ENCODE measurements at places on chromosomes 7 and 10.

- no peak for DNase-seq
Observed at GRCh38 chr7:149680331-149681025, 92.9 kb downstream of the ZNF467 start.

GRCh38 chr7:36663481-36663880 lies 60.8 kb downstream of the AOAH start:
- DNase-seq, result no peak

DNA sequence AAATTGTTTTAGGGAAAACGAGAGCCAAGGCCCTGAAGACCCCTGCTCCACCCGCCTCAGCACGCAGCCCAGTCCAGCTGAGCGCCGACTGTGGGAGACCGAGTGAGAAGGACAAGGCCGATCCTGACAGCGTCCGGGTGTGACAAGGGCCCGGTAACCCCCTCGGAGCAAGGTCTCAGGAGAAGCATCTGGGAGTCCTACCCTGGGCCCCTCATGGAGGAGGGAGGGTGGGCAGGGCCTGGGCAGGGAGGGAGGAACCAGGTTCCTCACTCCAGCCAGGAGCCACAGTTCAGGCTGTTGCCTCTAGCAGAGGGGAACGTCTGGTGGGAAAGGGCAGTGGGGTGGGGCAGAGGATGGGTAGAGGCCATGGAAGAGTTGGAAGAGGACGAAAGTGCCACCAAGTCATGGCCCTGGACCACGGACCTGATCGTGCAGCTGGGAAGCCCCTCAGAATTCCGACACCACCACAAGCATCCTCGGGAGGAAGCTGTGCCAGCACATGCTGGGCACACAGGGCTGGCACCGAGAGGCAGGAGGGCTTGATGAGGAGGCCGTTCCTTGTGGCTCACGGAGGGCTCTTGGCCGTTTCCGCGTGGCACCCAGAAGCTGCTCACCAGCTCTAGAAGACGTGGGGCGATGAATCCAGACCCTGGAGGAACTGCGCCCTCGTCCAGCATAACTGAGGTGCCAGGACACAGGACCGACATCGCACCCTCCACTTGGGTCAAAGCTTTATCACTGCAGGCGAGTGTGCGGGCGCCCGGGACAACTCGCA lies 2.2 kb upstream of the KNDC1 start:
- DNase-seq, result no peak

DNA sequence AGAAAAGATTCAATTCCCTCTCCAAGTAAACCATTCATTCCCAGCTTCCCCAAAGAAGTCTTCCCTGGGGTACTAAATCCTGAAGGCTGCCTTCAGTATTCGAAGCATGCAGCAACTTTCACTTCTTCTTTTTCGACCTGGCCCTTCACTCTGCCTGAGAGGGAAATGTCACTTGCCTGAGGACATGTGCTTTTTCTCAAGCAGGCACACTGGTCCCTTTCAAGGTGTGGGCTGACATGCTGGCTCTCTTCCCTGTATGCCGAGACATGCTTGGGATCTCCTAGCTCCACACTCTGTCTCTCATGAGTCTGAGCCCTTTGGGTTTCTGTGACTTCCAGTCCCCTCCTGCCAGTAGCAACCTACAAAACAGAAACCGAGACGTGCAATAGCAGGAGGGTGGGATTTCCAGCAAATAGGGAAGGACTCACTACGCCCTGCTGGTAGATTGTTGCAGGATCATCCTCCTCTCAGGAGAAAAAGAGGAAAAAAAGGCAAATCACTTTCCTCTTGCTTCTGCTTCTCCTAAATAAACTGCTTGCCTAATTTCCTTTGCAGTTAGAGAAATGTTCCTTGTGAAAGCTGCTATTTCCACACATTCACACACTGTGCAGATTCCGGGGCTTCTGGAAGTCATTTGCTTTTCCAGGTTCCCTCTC lies 33.5 kb downstream of the FIGNL1 start:
- DNase-seq, result no peak

DNA sequence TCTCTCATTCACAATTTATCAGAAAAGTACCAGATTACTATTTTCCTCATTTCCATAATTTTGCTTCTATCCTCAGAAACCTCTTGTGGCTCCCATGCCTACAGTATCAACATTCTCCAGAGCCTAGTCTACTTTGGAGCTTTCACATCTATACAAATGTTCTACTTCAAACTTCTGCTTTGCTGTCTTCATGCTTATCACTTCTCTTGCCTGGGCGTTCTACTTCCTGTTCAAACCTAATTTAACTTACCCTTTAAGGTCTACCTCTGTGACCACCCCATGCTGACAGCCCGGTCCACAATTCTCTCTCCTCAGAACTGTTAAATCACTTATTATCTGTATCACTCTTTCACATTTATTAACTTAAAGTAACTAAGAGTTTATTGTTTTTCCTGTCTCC lies 6.1 kb upstream of the PTPN12 start:
- no peak for DNase-seq

DNA sequence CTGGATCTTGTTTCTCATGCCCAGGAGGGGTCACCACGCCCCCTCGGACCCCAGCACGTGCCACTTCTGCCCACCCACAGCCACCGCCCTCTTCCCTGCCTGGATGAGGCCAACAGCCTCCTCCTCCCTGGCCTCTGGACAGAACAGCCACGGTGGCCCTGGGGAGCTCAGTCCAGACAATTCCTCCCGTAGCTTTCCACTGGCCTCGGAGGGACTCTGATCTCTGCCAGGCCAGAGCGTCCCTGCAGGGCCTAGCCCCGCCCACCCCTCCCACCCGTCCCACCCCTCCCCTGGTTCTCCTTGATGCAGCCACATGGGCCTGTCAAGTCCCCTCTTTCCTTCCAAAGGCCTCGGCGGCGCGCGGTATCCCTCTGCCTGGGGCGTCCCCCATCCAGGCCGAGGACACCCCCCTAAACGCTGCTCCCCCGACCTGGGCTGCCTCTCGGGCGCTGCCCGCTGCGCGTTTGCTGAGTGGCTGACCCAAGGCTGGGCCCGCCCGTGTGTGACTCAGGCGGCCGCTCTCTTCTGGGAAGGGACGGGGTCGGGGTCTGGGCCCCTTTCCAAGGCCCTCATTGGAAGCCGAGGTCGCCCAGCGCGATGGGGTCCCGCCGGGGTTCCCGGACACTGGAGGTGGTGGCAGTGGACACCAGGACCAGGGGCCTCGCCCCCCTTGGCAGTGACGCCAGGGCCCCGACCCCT lies 557 bp downstream of the TMEM120A start:
- DNase-seq, result no peak

DNA sequence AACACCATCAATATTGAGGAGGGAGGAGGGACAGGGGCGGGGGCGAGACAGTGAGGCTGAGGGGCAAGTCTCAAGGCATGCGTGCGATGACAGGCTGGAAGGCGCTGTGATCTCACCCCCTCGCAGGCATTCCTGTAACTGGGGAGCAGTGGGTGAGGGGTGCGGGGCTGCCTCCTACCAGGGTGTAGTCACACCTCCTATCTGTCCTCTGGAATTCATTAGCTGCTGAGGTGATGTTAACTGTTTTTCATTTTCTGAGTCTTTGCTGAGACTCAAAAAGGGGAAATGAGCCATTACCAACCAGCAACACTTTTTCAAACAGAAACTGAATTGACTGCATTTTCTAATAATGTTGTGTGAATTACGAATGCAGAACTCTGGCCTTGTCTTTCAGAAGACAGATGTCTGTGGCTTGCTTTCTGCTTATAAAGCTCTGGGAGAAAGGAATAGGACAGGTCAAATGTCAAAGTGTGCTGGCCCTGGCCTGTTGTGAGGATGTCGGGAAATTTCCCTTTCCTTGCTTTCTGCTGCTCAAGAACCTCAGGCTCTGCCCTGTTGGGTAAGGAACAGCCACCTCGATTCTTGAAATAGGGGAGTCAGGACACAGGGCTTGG lies 23.7 kb upstream of the CDH23 start:
- no peak for DNase-seq

DNA sequence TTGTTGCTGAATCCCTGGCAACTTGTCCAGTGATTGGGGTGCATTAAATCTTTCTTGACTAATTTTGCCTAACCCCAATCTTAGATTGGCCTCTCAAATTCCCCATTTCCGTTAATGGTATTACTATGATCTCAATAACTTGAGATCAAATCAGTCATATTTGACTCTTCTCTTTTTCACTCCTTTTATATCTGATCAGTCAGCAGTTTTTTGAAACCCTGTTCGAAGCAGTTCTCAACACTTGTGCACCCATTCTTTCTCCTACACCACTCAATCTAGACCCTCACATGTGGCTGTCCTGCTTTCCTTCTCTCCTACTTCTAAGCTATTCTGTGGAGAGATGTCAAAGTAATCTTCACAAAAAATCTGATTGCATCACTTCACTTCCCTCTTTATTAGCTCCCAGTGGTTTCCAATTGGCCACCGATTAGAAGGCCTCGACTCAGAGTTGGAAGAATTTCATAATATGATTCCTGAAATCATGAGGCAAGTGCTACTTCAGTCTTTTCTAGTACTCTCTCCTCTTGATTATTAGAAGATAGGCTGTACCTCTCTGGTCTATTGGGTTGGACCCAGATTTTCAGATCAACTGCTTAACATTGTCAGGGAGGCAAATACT lies 128.9 kb downstream of the ZNF365 start:
- no peak for DNase-seq

DNA sequence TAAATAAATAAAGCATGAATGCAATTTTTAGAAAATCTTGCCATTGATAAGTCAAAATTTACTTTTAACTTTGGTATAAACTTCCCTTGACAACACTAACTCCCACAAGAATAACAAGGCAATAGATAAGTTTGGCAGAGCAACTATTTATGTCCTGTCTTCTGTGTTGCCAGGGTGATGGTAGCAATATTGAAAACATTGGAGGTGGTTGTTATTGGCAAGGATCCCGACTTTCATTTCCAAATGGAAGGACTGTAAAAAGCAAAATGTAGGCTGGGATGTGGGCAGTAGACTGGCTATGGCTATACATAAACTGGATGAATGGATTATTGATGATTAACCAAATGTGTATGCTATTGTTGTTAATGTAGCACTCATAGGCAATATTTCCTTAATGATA lies 134.9 kb upstream of the CACNA2D1 start:
- no peak for DNase-seq

GRCh38 chr7:121398246-121398645 lies 2.1 kb upstream of the FAM3C start:
- DNase-seq, result no peak

DNA sequence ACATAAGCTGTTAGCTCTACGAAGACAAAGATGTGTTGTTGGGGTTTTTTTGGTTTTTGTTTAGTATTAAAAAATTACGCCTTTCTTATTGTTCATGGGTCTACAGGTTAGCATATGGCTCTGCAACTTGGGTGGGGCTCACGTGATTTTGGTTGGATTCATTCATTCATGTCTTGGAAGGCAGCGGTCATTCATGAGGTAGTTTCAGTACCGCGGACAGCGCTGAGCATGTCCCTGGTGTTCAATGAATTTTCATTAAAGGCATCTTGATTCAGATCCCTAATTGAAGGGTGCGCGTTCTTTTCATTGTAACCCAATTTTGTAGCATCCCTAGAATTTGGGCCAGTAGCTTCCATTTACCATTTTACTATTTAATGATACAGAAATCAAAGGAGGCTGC lies 42.9 kb upstream of the TCERG1L start:
- no peak for DNase-seq

GRCh38 chr10:33546031-33546430 lies 211.6 kb upstream of the NRP1 start:
- DNase-seq, result no peak

GRCh38 chr10:16761300-16761699 lies 55.9 kb downstream of the RSU1 start:
- DNase-seq, result no peak

GRCh38 chr7:122304996-122305421 lies 459 bp upstream of the FEZF1 start:
- no peak for DNase-seq

DNA sequence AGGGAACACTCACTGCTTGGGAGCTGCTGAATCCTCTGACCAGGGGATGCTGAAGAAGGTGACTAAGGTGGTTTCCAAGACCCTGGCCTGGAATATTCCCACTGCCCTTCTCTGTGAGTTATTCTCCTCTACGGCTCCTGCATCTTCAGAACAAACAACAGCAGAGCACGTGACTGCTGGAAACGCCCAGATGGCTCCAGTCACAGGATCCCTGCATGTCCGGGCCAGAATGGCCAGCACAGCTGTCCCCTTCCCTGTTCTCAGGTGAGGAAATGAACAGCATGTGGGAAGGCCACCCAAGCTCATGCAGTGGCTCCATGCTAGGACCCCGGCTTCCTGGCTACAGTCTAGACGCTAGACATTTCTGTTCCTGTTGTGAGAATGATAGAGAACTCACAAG lies 43.1 kb downstream of the GHRHR start:
- DNase-seq, result no peak

DNA sequence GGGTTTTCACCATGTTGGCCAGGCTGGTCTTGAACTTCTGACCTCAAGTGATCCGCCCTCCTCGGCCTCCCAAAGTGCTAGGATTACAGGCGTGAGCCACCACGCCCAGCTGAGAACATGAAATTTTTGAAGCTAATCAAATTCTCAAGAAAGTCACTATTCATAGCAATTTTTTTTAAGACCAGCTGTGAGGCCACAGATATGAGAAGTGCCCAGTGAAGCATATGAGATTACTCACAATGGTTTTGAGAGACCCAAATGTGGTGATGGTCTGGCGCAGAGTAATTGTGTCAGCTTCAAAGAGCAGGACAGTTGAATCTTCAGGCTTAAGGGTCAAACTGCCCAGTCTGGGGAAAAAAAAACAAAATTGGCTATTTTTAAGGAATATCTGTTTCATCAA lies 16.2 kb downstream of the NCOA4 start:
- DNase-seq, result no peak

- no peak for DNase-seq
Observed at GRCh38 chr10:97778452-97779302, 6.9 kb upstream of the SFRP5 start.

DNA sequence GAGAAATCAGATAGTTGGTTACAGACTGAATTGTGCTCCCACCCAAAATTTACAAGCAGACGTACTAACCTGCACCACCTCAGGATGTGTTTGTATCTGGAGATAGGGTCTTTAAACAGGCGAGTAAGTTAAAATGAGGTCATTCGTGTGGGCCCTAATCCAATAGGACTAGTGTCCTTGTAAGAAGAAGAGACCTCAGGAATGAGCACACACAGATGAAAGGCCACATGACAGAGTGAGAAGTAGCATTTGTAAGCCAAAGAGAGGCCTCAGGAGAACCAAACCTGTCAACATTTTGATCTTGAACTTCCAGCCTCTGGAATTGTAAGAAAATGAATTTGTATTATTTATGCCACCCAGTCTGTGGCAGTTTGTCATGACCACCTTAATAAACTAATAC lies 149.5 kb upstream of the VWC2 start:
- DNase-seq, result no peak

GRCh38 chr7:30469303-30469702 lies 9.3 kb downstream of the NOD1 start:
- no peak for DNase-seq

DNA sequence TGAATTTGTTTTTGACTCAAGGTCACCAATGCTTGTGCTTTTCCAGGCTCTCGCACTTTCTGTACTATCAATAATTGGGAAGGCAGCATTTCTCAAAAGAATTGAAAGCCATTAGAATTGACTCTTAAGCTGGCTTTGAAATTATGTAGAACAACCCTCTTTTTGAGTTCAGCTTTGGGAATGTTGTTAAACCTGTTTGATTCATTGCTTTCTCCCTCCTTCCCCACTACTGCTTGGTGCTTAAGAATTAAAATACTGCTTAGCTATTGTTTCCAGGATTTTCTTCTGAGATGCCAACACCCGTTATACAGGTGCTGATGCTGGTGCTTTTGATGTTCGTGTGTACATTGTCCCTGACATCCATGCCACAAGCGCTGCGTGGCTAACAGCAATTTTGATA lies 15.5 kb upstream of the FZD8 start:
- no peak for DNase-seq
